ENCODE measurements at places on chromosomes 3 and 15.

DNA sequence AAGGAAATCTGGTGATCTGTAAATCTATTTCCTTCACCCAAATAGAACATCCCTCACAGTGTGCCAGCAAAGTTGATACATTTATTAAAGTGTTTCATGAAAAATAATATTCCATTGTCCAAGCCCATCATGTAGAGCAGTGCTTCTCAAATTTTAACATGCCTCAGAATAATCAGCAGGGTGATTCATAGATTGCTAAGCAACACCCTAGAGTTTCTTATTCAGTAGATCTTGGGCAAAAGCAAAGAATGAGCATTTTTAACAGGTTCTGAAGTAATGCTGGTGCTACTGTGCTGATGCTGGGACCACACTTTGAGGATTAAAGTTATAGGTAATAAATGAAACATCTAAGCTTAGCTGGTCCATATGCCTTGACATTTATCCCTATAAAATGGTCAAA, 210.5 kb downstream of the ZIC4 start:
- DNase-seq = no peak

DNA sequence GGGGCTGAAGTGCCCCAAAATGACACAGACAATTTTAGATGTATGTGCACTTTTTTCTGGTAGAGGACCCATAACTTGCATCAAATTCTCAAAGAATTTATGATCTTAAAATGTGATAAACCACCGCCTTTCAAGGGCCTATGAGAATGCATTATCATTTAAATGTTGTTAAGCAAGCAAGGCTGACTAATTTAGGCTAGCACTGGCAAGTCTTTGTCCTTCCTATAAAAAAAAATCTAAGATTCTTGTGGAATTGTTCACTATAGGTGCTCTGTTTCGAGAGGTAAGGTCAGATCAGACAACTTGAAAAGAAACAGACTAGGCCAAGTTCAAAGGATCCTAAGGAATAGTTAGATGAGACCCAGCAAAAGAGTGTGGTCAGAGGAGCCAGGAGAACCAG, 128.9 kb upstream of the PHLDB2 start:
- no peak for DNase-seq

DNA sequence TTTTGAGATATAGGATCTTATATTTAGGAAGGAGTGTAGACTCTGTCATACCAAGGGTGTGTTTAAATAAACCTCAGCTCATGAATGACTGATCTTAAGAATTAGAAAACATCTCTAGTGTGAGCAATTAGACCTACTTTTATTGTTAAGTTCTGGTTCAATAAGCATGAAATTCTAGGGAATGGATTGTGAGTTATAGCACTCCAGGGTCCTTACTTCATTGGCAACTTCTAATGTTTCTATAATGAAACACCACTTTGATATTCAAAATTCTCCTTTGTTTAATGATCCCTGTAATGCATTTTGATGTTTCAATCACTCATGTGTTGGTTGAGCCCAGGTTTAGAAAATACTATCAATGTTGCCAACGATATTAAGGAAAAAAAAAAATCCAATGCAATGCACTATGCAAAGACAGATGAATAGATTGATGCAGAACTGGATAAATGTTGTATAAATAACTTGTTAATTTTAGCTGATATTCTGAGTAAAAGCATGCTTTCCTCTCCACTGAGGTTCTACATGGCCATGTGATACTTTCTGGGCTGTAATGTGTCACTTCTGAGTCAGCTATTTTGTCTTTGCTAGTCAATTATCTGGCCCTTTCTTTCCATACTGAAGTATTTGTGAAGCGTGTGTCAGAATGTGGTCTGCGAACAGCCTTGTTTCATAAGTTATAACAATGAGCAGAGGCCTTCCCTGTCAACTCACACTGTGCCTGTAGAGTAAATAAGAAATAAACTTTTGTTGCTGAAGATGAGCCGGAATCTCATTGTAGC, 1035.9 kb downstream of the PLOD2 start:
- DNase-seq = no peak

DNA sequence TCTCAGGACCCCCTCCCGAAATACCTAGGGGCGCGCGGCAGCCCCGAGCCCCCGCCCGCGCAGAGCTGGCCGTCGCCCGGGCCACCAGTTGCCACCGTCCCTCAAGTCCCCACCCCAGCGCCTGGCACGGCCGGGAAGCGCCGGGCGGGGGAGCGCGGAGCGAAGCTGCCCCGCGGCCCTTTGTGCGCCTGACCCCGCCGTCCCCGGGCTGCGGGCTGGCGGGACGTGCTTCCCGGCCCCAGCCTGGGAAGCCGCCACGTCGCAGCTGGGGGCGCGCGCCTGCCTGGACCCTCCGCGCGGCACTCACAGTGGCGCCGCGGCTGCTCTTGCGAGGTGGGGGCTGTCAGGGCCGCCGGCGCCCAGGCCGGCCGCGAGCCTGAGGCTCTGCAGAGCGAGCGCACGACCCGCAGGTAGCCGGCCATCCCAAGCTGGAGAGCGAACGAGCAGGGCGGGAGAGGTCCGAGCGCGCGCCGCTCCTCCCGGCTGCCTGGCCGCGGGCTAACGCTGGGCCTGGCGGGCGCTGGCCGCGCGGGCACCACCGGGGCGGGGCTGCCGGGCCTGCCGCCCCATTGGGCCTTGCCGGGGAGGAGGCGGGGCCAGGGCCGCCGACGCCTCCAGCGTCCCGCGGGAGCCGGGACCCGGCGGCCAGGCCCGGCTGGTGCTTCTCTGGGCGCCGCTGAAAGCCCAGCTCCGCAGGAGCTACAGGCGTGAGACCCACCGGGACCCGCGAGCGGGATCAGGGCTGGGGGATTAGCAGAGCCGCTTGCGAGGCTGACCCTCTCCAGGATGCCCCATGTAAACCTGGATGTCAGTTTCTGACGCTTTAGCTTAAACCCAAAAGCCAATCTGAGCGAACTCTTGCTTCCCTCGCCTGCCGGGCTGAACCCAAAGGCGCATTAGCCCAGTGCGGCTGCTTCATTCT, at the start of gene IDH2:
Gene IDH2, minus strand, starts transcription at position 500 of the 922 bp plus-strand sequence. Its CDS starts 78 bp downstream, at position 422.
- DNase-seq = peak; percentile 60

DNA sequence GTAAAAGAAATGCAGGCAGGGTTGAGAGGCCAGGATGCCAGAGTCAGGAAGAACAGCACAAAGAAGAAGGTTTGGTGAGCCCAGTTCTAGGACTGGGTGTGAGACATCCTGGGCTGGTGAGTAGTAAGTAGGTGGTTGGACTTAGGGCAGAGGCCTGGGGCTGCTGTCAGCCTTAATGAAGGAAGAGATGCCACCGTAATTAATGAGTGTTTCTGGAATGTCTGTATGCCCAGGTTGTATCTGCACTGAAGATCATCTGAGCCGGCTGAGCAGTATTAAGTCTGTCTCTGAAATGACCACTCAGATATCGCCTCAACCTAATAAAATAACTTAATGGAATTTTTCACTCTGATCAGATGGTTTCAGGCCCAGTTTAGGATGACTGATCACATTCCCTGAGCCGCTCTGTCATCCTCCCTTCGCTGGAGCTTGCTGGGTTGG, 532.9 kb upstream of the IL12A start:
- DNase-seq = no peak
